Naive thymus-derived CD4-positive, alpha-beta T cell (primary cell): ENCODE measurements at places on chromosomes 5 and 9. TPM values are rescaled to one million over a fixed set of nuclear protein-coding genes. Genes with fewer than 3 reads are reported as not detected.

SAPCD2 gene
- 1.2 TPM for total RNA-seq

GRCh38 chr5:175021841-175022625, 297.7 kb downstream of the MSX2 start:
- no peak overlapping the region for H3K27ac ChIP-seq
- H3K36me3 ChIP-seq, result no peaks in the 10 kb centered on the region
- no peak overlapping the region for H3K4me3 ChIP-seq
- H3K4me1 ChIP-seq, result no peaks in the 10 kb centered on the region
- DNase-seq, result no peak

DNA sequence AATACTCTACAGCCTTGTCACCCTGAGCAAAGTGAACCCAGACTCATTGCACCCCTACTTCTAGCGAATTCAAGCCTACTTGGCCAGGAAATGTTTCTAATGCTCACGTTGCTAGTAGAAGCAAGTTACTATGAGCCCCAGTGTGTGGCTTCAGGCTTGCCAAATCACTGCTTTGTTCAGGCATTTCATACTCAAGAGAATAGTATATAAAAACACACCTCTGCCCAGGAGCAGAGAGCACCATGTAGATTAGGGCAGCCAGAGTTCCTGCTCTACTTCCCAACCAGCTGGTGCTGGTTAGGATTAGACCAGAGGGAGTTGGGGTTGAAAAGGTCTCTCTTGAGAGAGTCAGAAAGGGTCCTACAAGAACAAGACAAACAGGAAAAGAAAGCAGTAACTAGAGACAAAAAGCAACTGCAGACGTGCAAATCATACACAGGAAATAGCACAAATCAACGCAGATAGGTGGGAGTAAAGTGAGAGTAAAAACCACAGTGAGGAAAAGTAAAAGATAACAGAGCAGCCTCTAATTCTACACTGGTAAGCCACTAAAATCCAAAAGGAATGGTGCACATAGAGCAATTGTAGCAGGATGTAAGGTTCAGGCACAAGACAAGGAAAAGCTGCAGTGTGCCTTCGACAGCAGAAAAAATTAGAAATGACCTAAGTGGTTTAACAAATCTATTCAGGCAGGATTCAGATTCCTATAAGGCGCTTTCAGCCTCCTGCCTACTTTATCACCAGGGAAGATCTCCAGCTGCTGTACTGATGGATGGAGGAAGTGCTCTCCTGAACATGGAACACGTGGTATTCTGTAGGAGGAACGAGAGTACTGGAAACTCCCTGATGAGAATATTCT, 49.6 kb upstream of the KIF2A start:
- H3K4me3 ChIP-seq, result peak overlapping the region; percentile 23
- H3K36me3 ChIP-seq, result no peaks in the 10 kb centered on the region
- H3K27ac ChIP-seq, result peak overlapping the region; percentile 70
- H3K27me3 ChIP-seq, result no peaks in the 10 kb centered on the region
- peaks cover 37% of the 10 kb centered on the region for H3K4me1 ChIP-seq

GRCh38 chr5:136957428-136957827, 541.7 kb downstream of the SPOCK1 start:
- no peaks in the 10 kb centered on the region for H3K27me3 ChIP-seq
- no peaks in the 10 kb centered on the region for H3K36me3 ChIP-seq
- no peaks in the 10 kb centered on the region for H3K4me1 ChIP-seq

HSPA4 gene
- total RNA-seq, result 51.3 TPM

DNA sequence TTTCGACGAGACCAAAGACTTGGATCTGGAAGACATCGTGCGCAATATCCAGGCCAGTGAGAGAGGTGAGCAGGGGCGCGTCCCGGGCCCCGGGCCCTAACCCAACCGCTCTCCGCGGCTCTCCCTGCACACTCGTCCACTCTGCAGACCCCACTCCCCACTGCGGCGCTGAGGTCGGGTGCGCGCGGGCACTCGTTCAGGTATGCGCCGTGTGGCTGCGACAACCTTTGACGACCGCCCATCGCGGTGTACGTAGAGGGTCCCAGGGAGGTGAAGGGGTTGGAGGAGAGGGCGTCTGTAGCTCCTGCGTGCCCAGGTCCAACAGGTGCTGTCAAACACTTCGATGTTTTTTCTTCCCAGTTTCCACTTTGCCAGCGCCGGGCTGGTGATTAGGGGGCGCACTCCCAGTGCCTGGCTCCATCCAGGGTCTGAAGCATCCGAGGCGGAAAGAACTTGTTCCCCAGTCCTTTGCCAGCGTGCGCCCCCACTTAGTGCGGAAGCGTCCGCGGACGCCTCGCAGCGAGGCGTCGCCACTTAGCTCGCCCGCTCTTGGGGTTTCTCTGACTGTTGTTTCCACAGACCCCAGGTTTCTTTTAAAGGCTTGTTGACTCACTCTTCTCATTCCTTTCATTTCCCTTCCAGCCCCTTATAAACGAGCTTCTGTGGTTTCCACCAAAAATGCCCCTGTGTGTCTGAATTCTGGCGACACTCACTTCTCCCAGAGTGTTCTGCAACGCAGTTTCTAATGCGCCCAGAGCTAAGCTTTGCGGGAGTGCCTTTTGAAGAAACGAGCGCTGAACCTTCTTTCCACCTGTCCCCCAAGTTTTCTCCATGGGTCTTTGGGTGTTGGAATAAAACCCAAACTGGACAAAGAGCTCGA, 1.6 kb downstream of the NPR3 start:
- peaks cover 3% of the 10 kb centered on the region for H3K4me1 ChIP-seq
- no peak overlapping the region for H3K4me3 ChIP-seq

SPINK4 gene
- not detected for total RNA-seq

DNA sequence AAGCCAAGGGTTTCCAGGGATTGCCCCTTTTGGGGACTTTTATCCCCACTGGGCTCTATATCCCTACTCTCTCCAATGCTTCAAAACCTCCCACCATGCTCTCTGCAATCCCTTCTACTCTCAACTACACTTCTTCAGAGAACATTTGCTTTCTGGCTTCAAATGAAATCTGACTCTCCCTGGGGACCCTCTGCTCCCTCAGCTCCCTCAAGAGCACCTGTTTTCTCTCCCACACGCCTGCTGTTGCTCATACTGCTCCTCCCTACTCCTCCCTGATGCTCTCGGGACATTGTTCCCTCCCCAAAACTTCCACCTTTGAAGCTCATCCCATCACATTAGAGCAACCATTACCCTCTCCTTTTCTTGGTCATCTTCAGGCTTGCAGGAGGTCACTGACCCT, 344.9 kb downstream of the CDK5RAP2 start:
- H3K4me3 ChIP-seq, result no peak overlapping the region
- no peaks in the 10 kb centered on the region for H3K27me3 ChIP-seq
- no peak for DNase-seq

DNA sequence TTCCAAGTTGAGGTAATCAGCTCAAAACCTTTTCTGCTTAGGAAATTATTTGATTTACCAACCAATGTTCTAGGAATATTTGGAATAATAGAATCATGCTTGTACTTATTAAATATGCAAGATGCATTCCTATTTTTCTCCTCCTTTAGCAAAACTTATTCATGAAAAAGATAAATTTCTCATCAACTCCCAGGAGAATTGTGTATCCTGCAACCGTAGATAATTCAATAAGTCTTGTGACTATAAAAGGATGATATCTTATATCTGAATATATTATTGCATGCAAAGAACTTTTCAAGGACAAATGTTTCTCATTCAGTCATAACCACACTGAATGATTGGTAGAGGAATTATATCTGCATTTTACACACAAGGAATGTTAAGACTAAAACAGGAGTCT, 84.9 kb upstream of the CCNG1 start:
- no peak overlapping the region for H3K27ac ChIP-seq
- no peak for DNase-seq
- no peaks in the 10 kb centered on the region for H3K27me3 ChIP-seq
- H3K36me3 ChIP-seq, result no peaks in the 10 kb centered on the region
- no peaks in the 10 kb centered on the region for H3K4me1 ChIP-seq
- H3K4me3 ChIP-seq, result no peak overlapping the region

STPG3 gene
- not detected in 2 replicates for total RNA-seq

DNA sequence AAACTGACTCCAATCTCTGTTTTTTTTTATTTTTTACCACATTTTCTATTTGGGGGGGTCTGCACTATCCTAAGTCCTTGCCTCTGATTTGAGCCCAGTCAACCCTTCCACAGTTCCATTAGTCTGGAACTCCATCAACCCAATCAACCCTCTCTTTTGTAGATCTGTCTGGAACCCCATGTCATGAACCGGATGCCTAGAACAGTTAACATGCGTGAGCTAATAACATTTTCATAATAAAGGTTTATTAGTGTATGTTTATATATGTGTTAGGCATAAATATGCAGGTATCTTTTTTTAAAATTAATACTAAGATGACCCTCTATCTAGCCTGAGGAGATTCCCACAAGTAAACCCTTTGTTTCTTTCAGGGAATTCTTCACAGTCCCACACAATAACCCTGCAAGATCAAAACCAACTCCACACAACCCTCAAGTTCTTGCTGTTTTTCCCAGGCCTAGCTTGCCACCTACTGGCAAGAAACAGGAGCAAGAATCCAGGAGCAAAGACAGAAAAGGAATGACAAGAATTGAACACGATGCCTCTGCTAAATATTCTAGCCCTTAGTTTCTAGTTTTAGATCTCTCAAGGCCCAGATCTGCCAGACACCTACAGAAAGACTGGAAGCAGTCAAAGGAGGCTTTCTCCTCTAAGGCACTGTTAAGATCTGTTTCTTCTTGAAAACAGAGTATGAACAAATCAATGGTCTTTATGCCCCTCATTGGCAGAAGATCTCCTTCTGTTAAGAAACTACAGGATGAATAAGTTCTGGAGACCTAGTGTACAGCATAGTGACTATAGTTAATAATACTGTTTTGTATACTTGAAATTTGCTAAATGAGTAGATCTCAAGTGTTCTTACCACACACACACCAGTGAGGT, 100.4 kb downstream of the TRIM36 start:
- H3K4me1 ChIP-seq, result peaks cover 4% of the 10 kb centered on the region
- DNase-seq, result no peak
- no peak overlapping the region for H3K4me3 ChIP-seq
- no peak overlapping the region for H3K27ac ChIP-seq
- H3K27me3 ChIP-seq, result no peaks in the 10 kb centered on the region
- H3K36me3 ChIP-seq, result no peaks in the 10 kb centered on the region

DNA sequence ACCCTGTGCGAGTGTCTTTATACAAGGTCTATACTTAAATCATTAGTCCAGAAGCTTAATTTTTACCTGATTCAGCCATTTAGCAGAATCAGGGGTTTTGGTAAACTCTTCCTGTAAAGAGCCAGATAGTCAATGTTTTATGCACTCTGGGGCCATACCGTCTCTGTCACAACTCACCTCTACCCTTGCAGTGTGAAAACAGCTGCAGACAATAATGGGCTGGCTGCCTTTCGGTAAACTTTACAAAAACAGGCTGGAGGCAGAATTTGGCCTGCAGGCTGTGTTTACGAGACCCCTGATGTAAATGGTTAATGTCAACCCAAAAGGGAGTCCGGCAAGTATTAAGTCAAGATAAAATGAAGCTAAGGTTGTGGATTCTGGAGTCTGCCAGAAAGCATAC, 32.8 kb downstream of the SMARCA2 start:
- H3K27me3 ChIP-seq, result no peaks in the 10 kb centered on the region
- H3K27ac ChIP-seq, result no peak overlapping the region
- H3K36me3 ChIP-seq, result no peaks in the 10 kb centered on the region
- H3K4me1 ChIP-seq, result peaks cover 5% of the 10 kb centered on the region
- DNase-seq, result no peak
- H3K4me3 ChIP-seq, result no peak overlapping the region
